ENCODE measurements at places on chromosomes 1 and 21.

DNA sequence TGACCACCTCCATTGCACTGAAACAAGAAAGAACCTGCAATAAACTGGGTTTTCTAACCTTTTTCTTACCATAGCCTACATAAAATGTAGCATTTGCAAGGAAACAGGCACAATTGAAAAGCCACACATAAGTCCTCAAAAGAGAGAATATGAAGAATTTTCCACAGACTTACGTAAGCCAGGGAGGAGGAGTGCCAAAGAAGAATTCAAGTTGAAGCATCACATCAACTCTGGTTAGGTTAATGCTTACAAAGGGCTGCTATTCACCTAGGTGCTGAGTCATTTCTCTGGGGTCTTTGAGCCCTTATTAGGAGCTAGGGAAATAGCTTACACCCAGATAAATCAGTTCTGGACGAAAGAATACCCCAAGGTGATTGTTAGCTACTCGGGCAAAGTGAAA, 9.6 kb downstream of the OSCP1 start:
- no peak for DNase-seq
- H3K4me1 ChIP-seq = no peaks in the 10 kb centered on the region
- peaks cover 7% of the 10 kb centered on the region for H3K36me3 ChIP-seq
- H3K4me3 ChIP-seq = no peak overlapping the region
- no peaks in the 10 kb centered on the region for H3K27me3 ChIP-seq

GRCh38 chr21:45709173-45709572, 65.6 kb downstream of the PCBP3 start:
- no peak overlapping the region for H3K27ac ChIP-seq
- no peaks in the 10 kb centered on the region for H3K36me3 ChIP-seq
- H3K4me1 ChIP-seq = no peaks in the 10 kb centered on the region
- no peak for DNase-seq
- no peaks in the 10 kb centered on the region for H3K27me3 ChIP-seq

- no peak overlapping the region for H3K4me3 ChIP-seq
- no peaks in the 10 kb centered on the region for H3K36me3 ChIP-seq
- H3K4me1 ChIP-seq = no peaks in the 10 kb centered on the region
- H3K27me3 ChIP-seq = no peaks in the 10 kb centered on the region
- H3K27ac ChIP-seq = no peak overlapping the region
These were observed 42.7 kb downstream of the DENND2C start for GRCh38 chr1:114627107-114627506.

DNA sequence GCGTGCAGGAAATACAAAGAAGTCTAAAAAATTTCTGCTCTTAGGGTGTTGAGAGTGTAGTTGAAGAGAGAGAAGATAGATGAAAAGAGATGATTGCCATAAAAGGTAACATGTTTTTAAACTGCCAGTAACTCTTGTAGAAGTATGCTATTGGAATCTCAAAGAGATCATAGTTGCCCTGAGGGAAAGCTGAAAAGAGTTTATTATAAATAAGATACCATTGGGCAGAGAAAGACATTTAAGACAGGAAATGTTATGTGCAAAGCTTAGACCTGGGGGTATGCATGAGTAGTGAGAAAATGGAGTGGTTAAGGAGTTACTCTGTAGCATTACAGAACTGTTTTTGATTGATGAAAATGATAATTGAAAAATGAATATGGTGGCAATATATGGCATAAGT, 17.6 kb downstream of the GABPA start:
- H3K27ac ChIP-seq = no peak overlapping the region
- DNase-seq = no peak
- H3K36me3 ChIP-seq = peaks cover 41% of the 10 kb centered on the region
- H3K4me3 ChIP-seq = no peak overlapping the region
- H3K27me3 ChIP-seq = no peaks in the 10 kb centered on the region

DNA sequence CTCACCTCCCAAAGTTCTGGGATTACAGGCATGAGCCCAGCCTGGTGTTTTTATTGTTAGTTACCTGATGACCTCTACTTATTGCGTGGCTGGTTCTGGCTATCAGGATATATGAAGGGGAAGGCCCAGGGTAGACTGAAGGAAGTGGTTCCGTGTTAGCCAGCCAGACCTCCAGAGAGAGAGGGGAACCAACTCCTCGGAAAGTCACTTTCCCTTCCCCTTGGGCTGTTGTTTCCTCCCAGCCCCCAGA, 2.5 kb upstream of the RCSD1 start:
- peaks cover 15% of the 10 kb centered on the region for H3K4me1 ChIP-seq
- no peak for DNase-seq
- peaks cover 44% of the 10 kb centered on the region for H3K27me3 ChIP-seq
- H3K4me3 ChIP-seq = no peak overlapping the region
- H3K27ac ChIP-seq = no peak overlapping the region

- no peaks in the 10 kb centered on the region for H3K27me3 ChIP-seq
- no peak overlapping the region for H3K27ac ChIP-seq
- H3K4me1 ChIP-seq = no peaks in the 10 kb centered on the region
- H3K4me3 ChIP-seq = no peak overlapping the region
These were observed 33.2 kb upstream of the RGS2 start for GRCh38 chr1:192775631-192776030.
